ENCODE measurements at places on chromosomes 7 and 10. TPM values are rescaled to one million over a fixed set of nuclear protein-coding genes. Genes with fewer than 3 reads are reported as not detected.

DNA sequence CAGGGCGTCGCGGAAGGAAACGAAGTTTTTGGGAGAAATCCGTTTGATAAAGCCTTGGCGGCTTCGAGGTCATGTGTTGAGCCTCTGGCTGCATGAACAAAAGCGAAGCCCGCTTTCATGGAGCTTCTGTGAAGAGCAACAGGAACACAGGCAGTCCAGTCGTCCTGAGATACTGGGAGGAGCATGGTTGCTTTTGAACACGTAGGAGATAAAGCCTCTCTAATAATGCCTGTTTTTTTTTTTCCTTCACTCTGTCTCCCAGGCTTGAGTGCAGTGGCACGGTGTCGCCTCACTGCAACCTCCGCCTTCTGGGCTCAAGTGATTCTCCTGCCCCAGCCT, 473 bp upstream of the ZNF32 start:
- no peak for DNase-seq

GRCh38 chr7:70855373-70855772, 276.6 kb upstream of the GALNT17 start:
- DNase-seq = no peak

DNA sequence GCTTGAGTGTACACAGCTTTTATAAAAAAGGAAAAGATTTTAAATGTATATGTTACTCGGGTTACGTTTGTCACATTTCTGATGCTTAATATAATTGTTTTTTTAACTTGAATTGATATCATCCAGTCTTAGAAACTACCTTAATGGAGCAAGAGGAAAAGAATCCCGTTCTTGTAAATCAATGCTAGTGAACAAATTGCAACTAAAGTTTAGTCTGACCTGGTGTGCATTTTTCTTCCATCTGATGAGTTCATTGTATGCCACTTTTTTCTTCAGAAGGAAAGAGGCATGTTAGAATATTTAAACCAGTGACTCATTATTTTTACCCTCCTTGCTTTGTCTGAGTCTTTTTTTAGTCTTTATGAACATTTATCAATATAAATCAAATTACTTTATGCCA, 34.7 kb downstream of the NET1 start:
- no peak for DNase-seq

GRCh38 chr7:20153567-20153966, 63.6 kb downstream of the MACC1 start:
- no peak for DNase-seq

DNA sequence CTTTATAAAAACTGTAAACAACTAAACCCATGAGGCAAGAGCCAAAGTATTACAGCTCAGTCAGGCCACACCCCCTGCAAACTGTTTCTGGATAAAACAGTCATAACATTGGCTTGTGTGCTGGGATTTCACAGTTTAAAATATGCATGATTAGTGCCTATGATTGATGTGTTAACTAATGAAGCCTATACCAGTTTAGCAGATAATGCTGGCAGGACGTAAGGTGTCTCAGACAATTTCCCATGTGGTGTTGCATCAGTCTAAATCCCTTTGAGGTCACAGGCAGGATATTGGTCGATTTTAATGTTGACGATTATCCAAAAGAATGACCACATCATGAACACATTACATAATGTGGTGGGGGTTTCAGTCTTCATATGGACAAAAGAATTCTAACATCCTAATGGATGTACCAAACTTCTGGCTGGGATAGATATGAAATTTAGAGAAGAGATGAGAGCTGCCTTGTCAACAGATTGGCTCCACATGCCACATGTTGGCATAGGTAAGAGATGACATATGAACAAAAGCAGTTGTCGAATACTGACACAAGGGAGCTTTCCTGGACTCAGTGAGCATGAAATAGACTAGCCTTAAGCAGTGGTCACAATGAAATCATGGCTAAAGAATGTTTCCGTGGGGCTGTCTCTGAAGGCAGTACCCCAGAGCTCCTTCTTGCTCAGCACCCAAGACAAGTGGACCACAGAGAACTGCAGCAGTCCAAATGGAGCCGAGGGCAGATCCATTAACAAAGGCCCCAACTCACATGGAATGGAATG, 445.6 kb downstream of the GFRA1 start:
- no peak for DNase-seq

DNA sequence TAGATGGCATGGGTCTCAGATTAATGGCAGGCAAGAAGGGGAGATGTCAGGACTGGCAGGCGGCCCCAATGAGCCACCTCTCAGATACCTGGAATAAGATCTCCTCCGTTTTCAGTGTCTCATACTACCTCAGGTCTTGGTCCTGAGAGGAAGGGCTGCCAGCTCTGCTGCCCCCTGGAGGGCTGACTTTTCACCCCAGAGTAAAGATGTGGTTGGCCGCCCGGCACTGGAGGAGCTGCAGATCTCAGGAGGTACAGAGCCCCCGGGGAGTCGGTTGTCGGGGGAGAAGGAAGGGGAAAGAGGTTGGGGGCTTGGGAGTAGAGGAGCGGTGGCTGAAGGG, 642 bp upstream of the COL13A1 start:
- no peak for DNase-seq

GRCh38 chr7:151696721-151697514, 177.2 kb upstream of the RHEB start:
- DNase-seq = no peak

DNA sequence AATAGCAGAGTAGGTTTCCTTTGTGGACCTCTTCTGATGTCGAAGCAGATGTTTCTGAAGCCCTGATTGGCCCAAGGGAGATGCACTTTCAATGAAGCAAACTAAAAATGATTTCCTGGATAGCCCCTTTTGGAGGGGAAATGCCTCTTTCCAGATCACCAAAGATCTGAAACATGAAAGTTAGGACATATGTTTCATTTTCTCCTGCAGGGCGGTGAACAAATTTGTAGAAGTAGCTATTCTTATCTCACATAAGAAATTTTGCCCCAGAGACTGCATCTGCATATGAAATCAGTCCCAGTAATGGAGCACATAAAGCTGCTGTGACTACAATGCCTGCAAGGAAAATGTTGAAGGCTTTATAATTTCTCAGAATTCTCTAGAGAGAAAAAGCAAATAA, 56.0 kb downstream of the THSD7A start:
- no peak for DNase-seq

DNA sequence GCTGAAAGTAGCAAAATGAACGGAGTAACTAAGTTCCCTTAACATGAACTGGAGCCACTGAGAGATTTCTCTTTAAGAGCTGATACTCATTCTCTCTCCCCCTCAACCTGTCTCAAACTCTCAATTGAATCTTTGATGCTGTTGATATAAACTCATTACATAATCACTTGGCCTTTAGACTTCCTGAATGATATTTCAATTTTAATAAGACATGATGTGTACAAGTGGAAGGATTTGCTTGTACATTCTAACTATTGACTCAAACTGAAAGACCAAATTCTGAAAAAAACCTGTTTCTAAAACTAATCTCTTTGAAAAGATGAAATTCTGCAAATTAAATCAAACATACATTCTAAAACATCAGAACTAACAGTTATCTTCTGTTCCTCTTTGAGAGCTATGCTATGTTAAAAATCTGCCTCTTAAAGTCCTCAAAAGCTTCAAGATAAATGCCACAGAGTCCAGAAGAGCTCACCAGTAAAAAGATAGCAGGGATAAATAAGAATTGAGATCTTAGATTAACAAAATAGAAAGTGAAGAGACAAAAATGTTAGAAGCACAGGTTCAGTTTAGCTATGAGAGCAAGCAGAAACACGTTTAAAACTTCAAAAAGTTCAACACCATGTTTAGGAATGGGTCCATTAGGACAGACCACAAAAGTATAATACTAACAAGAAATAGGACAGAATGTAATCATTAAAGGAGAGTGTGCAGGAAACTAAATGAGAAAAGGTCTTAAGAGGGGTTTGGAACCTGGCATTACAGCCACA, 46.1 kb downstream of the TNPO3 start:
- no peak for DNase-seq

DNA sequence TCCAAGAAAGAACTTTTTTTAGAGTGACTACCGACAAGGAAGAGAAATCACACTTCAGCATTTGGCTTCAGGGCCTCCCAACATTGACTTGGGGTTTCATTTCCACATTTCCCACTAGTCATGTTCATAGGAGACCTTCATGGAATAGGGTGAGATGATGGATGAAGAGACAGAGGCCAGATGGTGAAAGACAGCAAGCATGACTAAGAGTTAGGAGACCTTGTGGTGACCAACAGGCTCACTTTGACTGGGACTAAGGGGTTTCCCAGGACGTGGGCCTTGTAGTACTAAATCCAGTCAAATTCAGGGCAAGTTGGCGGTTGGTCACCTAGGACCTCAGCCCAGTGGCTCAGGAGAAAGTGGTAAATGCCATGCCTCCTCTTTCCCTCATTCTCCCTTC, 3.0 kb upstream of the GIMAP5 start:
- no peak for DNase-seq

DNA sequence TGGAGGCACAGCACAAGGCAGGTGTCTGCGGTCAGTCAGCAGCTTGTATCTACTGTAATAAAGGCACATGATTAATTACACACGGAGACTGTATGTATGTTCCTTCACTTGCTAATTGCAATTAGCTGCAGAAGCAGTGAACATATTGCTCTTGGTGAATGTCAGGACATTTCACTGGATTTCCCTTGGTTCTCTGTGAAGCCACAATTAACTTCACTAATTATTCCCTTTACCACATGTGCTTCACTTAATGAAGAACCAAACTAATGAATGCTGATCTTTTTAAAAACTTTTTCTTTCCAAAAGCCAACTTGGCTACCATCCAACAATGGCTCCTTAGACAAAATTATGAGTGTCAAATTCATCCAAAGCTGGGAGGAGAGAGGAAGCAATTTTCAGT, 290.7 kb downstream of the ADRA2A start:
- DNase-seq = no peak

GRCh38 chr7:68800316-68800715, 798.0 kb upstream of the AUTS2 start:
- no peak for DNase-seq

- DNase-seq = no peak
These were observed 83.0 kb upstream of the FAM180A start for GRCh38 chr7:135831455-135832195.

GRCh38 chr10:119783665-119784027, 57.8 kb downstream of the INPP5F start:
- DNase-seq = no peak

- no peak for DNase-seq
These were observed 53.5 kb downstream of the INSYN2A start for GRCh38 chr10:127142856-127143255.

DNA sequence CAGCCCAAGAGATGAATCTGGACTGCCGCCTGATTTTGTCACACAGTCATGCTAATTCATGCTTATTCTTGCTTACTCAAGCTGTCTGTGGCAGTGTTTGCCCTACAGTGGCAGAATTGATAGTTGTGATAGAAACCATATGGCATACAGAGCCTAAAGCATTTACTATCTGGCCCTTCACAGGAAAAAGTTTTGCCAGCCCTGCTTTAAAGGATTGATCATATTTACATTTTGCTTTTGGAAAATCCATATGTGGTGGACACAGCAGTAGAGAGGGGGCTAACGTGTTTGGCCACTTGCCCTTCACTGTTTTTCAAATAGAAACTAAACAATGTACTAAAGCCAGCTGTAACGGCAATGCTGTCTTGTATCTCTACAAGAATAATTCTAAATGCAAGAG, 974.0 kb upstream of the GHITM start:
- no peak for DNase-seq

GRCh38 chr10:100802196-100802595, 56.8 kb downstream of the PAX2 start:
- DNase-seq = no peak

DNA sequence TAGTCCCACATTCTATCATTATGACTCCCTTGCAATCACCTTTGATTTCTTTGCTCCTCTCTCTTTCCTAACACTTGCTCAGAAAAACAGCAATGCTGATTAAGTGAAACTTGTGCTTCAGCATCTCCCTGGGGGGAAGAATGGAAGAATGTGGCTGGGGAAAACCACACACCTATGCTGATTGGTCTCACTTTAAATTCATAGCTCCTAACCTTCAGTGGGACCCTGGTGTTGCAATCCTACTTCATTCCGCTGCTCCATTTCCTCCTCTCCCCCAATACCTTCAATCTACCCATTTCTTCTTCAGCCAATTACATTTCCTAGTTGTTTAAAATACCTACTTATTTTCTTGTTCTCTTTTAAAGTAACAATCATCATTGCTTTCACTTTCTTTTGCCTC, 1166.7 kb upstream of the C7orf33 start:
- DNase-seq = no peak

- DNase-seq = no peak
These were observed 65.1 kb downstream of the PDGFA start for GRCh38 chr7:454356-455109.

DNA sequence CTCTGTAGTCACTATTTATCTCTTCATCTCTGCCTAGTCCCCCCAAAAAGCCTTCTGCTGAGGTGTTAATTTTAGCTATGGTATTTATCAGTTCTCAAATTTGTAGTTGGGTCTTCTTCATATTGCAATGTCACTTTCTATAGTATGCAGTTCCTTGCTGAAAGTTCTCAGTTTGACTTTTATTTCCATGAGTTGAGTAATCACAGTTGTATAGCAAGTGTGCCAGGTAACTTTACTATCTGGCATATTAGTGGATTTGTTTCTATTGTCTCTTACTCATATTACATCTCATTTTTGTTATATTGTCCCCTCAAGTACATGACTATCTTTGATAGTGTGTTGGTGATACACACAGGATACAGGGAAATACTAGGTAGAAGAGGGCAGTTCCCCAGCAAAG, 152.8 kb downstream of the CUBN start:
- no peak for DNase-seq

DNA sequence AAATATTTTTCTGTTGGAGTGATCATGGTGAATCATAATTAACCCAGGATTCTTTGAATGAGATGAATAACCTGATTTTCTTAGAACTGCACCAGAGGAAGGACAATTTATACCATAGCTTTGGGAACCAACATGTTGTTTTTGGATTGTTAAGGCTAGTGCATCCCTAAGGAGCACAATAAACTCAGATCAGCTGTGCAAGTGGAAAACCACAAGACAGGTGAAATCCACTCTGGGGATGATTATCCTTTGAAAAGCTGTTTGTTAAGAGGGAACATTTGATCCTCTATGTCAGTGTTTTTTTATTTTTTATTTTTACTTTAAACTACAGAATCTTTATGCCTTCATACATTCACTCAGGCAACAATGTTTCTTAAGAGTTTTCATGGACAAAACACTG, 232.1 kb upstream of the PCLO start:
- DNase-seq = no peak

TAS2R41 gene
- not detected for total RNA-seq

SLC18A2 gene
- not detected for total RNA-seq

NUTM2D gene
- 3.9 TPM for total RNA-seq

CHAT gene
- total RNA-seq = not detected

BEND7 gene
- total RNA-seq = 18.3 TPM

CACNA2D1 gene
- 18.8 TPM for total RNA-seq

LRRN3 gene
- total RNA-seq = 0.76 TPM

TBX20 gene
- total RNA-seq = not detected

OR2A1 gene
- total RNA-seq = not detected

CFAP69 gene
- 0.88 TPM for total RNA-seq

FAM237B gene
- not detected for total RNA-seq

KAZALD1 gene
- 0.12 TPM for total RNA-seq

ATP5F1C gene
- 231 TPM for total RNA-seq

TMEM176B gene
- total RNA-seq = not detected

PCDH15 gene
- not detected for total RNA-seq

NT5C3A gene
- total RNA-seq = 18.8 TPM

MSMB gene
- not detected for total RNA-seq

LIPF gene
- total RNA-seq = 0.18 TPM

NUDT13 gene
- total RNA-seq = 0.99 TPM

PRRT4 gene
- not detected for total RNA-seq

ERLIN1 gene
- 35.7 TPM for total RNA-seq

Data from glomerular endothelial cell (primary cell).